Glomerular endothelial cell (primary cell): ENCODE measurements at places on chromosomes 6 and 20. TPM values are rescaled to one million over a fixed set of nuclear protein-coding genes. Genes with fewer than 3 reads are reported as not detected.

The OR2H2 gene
- total RNA-seq = not detected in 2 replicates

DNA sequence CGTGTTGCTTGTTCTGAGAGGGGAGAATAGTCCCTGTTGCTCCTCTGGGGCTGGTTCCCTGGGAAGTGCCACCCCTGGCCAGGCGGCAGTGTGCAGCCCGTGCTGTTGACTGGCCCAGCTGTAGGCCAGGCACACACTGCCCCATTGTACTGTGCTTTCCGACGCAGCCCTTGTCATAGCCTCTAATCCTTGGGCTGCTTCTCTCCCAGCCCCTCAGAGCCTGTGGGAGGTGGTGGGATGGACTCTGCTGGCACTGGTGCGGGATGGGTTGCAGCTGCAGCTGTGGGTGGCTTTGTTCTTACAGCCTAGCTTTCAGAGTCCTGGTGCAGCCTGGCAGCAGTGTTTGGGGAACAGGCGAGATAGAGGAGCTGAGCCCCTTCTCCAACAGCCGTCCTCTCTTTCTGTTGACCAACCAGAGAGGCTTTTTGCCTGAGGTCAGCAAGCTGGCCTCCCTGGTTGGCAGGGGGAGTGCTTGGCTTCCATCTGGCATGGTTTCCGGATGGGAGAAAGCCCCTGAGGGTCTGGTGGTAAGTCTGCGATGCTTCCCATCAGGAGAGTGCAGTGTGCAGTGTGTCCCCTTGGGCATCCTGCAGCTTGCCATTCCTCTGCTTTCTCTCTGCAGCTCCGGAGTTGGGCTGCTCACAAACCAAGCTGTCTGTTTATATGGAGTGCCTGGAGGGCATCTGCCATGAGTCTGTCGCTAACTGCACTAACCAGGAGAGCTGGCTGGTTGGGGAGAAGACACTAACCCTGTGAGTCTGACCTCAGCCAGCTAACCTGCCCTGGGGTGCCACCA lies 12.1 kb downstream of the TJAP1 start:
- no peak for DNase-seq

The SLC26A8 gene
- not detected in 2 replicates for total RNA-seq

GRCh38 chr20:42749556-42749955 lies 440.1 kb downstream of the PTPRT start:
- no peak for DNase-seq

- no peak for DNase-seq
Measured at GRCh38 chr6:46103441-46104115, 26.2 kb upstream of the ENPP4 start.

DNA sequence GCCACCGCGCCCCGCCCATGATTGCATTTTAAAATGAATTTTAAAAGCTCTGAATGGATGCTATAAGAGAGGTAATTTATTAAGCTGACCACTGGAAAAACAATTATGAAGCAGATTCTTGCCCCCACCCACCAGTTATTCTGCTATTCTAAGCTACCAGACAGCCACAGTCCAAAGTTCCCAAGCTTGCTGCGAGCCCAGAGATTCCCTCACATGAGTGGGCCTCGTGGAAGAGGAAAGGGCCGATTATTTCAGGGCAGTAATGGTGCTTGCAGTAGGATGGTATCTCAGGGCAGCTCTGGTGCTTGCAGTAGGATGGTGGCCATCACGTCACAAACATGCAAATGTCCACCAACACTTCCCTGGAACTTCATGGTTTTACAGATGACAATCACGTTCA lies 56.7 kb downstream of the SLC22A23 start:
- no peak for DNase-seq

- no peak for DNase-seq
Measured at GRCh38 chr20:49624317-49624716, 56.4 kb upstream of the PTGIS start.

- no peak for DNase-seq
Measured at GRCh38 chr6:148250975-148251685, 91.5 kb upstream of the SASH1 start.

DNA sequence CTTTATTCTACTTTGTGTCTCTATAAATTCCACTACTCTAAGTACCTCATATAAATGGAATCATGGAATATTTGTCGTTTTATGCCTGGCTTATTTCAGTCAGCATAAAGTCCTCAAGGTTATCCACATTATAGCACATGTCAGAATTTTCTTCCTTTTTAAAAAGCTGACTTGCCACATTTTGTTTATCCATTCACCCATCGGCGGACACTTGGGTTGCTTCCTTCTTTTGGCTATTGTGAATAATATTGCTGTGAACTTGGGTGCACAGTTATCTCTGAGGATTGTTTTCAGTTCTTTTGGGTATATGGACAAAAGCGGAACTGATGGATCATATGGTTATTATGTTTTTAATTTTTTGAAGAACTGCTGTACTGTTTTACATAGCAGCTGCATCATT lies 39.1 kb upstream of the ME1 start:
- DNase-seq = no peak

DNA sequence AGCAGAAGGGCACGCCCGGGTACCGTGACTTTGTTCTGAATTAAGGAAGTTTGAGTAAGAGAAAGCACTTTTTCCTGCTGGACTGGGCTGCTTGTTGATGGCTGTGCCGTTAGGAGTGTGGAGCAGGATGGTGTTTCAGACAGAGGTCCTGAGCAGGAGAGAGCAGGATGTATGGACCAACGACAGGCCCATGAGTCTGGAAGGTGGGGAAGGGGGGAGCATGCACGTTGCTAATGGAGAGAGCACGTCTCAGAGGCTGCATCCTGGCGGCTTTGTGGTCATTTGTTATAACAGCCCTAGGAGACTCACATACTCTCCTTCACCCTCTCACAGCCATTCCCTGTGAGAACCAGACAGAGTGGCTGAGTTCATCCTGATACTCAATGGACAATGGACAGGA lies 56.8 kb downstream of the PHACTR3 start:
- DNase-seq = no peak

DNA sequence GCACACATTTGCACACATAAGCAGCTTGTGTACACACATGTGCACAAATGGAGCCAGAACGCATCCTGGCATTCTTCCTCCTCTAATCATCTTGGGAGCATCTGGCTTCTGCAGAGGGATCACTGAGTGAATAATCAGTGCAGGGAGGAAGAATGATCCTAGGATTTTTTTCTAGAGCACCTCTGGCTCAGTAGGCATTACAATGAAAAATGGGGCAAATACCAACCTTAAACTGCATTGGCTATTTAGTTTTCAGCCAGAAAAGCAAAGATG lies 205.7 kb upstream of the TCF21 start:
- DNase-seq = no peak

DNA sequence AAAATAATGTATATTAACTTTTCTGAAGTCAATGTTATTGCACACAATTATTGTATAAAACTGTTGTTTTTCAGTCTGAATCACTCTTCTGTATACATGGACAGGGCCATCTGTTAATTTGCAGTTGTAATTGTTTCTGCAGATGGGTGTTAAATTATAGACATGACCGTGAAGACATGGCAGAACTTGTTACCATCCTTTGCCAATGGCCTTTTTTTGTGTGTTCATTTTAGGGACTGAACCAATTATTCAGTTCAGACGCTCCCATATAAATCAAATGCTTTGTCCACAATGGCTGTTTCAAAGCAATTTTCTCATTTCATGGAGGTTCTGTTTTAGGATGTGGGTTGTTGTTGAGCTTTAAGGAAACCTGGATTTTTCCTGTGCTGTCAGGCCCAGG lies 533.7 kb downstream of the DOK5 start:
- DNase-seq = no peak

GRCh38 chr6:125931733-125932450 lies 24.7 kb upstream of the HINT3 start:
- no peak for DNase-seq

DNA sequence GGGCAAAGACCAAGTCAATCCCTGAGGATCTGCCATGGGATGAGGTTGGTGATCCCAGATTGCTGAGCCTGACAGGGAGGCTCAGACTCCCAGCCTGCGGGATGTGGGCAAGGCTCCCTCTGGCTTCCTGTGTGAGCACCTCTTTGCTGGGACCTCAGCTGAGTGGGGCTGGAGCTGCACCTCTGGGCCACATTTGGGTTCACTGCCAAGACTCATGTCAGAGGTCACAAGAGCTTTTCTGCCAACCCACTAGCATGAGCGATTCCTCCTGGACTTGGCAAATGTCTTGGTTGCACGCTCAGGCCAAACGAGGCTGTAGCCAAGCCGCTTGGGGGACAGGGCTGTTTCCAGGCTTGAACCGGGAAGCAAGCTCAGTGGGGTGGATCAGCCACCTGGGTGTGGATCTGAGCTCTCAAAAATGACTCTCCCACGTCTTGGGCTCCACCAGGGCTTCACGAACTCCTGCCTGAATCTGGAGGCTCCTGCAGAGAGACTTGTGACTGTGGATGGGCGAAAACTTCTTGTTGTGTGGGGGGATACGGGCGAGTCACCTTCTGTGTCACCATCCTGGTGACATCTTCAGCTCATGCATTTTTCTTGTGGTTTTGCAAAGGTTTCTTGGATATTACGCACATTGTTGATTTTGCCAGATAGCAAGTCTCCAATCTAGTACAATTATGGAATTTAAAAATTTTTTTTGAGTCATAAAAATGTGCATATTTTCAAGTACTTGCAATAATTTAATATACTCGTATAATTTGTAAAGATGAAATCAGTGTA lies 359.5 kb downstream of the CDH4 start:
- DNase-seq = no peak

DNA sequence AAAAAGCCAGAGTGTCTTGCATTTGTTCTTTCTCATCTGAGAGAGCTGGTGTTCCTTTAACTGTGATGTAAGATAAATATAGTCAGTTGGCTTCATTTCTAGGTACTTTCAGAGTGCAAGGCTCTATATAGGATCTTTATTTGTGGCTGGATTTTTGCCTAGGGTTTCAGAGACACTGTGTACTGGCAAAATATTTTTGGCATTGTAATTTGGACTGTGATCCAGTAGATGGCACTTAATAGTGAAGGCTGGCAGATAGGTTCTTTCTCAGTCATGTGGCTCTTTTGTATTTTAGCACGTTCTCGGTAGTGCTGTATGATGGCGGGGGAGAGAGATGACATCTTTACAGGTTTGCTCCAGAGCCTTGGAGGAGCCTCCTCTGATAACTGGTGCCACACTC lies 26.8 kb upstream of the SLC35B3 start:
- DNase-seq = no peak

DNA sequence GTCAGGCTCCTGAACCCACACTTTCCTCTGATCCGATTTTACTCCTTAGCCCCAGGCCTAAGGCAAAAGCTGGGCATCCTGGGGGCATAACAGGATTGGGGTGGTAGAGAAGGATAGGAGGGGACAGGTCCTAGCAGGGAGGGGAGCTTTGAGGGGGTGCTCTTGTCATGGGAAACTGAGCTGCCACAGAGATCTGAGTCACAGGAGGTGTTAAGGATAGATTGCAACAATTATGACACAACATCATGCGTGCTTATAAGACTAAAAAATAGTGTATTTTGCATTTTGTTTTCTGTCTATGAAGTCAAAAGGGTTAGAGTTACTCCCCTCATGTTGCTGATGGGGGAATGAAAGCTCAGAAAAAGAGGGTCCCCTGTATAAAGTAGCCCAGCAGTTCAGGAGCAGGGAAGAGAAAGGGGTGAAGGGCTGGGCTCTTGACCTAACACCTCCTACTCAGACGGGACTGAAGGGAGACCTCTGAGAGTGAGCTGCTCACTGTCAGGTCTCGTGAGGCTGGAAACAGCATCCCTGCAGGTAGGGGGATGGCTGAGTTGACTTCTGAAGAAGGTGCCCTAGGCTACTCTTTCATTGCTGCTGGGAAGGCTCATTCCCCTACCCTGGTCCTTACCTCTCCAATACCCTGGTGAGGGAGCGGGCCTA lies 2.0 kb downstream of the GLP1R start:
- DNase-seq = no peak

DNA sequence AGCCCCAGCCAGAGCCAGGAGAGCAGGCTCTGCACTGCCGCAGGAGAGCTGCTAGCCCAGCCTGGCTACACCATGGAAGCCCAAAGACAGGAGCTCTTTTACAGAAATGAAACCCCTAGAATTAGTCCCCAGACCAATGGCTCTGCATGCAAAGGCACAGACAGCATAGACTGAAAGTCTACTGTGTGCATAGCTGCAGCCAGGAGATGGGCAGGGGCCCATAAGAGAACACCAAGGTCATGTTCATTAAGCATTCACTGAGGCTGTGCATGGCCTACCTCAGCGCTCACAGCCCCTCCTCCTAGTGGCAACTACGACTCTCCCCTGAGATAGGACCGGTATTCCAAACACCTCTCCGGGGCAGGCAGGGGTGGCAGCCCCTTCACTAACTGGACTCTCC lies 34.9 kb downstream of the SNX5 start:
- DNase-seq = no peak

DNA sequence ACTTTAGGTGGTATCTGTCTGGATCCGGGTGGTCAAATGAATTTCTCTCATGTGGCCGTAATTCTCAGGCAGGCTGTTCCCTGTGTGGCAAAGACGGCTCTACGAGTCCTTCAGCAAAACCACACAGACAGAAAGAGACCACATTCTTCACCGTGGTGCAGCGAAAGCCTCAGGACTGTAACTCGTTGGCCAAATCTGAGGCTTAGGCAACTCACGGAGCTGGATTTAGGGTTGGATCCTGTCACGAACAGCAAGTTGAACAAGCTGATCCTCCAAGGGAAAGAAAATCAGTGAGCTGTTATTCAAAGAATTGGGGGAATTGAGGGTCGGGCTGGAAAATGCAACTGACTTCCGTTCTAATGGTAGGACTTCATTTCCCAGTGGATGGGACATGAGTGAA lies 167.4 kb downstream of the ZMYND8 start:
- no peak for DNase-seq

DNA sequence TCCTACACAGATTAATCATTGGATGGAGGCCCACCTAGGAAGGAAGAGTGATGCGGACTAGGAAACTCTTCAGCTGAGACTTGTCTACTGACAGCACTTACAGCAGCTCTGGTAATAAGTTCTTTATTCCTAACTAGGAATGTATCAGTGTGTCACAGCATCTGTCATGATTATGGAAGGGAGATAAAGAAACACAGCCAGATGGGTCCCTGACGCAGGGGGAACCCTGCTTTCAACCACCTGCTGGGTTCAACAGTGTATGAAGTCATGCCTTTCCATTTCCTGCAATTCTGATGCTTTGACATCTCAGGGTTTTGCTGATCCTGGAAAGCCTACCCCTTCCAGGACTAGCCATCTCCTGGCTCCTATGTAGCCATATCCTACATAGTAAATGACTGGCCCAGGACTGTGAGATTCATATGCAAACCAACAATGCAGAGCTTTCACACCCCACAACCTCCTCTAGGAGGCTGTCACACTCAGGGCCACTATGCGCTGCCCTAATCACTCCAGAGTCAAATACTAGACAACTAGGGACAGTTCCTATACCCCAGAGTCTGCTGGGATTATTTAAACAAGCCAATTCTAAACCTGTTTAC lies 29.0 kb upstream of the MANEA start:
- no peak for DNase-seq

DNA sequence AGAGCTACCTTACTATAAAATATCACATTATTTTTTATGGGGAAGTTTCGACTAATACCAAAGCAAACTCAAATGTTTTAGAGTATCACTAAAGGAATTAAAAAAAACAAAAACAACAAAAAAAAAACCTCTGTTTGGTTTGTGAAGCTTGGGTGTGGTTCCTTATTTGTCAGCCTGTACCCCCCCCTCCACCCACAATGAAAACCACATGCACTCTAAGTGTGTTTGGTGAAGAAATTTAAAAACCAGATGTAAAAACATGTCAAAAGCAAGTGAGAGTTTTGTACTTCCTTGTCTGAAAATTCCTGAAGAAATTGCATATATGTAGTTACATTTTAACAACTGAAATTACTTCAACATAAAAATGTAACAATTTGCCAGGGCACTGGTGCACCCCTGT lies 3.1 kb downstream of the STK38 start:
- DNase-seq = no peak

The PDYN gene
- total RNA-seq = not detected in 2 replicates
